ENCODE measurements at places on chromosomes 11 and 22.

GRCh38 chr11:121035169-121035755 is 11.4 kb downstream of the TBCEL start:
- no peak for DNase-seq

- DNase-seq, result no peak
Observed at GRCh38 chr11:124329787-124330478, 9.9 kb upstream of the OR8D2 start.

DNA sequence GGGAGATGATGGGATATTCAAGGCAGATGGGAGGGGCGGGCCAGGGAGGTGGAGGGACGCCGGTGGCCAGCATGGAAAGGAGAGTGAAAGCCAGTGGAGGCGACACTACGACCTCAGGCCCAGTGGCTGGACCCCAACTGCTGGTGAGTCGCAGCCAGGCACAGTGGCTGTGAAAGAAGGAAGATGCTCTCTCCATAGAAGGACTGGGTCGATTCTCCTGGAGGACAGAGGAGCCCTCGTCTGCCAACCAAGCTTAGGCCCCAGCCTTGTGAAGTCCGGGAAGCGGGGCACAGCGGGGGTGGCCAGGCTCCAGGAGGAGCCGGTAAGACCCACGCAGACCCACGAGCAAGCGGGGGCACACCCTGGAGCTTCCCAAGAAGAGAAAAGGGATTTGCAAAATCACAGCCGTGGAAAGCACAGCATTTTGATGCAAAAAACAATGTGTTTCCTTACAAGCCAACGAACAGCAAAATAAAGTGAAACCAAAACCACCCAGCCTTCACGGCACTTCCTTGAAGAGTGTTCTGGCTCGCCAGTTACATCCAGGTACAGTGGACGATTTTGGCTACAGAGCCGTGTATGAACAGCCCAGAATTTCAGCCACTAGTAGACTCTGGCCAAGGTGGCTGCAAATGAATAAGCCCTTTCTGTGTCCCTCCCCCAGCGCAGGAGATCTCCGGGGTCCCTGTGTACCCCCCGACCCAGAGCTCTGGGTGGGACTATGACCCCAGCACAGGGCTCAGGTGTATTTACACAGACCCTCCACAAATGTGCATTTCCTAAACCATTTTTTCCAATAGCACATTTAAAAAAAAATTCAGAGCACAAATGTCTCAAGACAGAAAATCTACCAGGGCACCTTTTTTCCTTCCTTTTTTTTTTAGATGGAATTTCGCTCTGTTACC is 96.9 kb downstream of the TRMU start:
- no peak for DNase-seq

GRCh38 chr22:17268501-17269223 is 49.4 kb upstream of the ADA2 start:
- DNase-seq, result no peak

- no peak for DNase-seq
Observed at GRCh38 chr11:119758291-119758690, 29.3 kb upstream of the NECTIN1 start.

All from HT1080 (cell line).